ENCODE measurements at places on chromosomes 7 and 10.

GRCh38 chr10:1712314-1712713, 25.0 kb downstream of the ADARB2 start:
- no peak for DNase-seq

DNA sequence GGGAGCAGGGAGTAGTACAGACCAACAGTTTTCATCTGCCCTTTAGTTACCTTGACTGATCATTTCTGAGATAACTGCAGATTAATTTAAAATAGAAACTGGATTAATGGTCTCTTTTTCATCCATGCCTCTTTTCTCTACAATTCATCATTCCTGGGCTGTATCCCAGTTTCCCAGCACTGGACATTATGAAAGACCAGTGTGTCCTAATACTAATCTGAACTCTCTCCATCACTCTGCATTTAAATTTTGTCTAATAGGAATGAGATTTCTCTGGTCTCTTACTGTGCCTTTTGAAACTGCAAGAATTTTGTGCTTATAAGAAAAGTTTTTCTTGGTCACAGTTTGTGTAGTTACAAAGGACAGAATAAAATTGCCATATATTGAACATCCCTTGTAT, 12.7 kb downstream of the PLEKHA8 start:
- DNase-seq, result no peak

GRCh38 chr10:4070184-4070583, 285.2 kb upstream of the KLF6 start:
- no peak for DNase-seq

DNA sequence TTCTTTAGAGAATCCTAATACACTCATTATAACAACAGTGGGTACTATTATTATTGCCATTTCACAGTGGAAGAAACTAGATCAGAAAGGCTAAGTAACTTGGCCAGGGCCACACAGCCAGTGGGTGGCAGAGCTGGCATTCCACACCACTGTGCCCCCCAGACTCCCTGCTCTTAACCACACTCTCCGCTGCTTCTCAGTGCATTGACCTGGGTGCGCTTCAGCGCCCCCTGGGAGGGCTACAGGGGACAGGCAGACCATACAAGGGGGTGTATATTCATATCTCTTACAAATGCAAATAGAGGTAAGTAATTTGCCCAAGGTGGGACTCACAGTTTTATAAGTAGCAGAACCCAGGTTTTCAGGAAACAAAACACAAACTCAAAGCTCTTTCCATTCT, 77.0 kb upstream of the NMT2 start:
- DNase-seq, result no peak
